Cortex of kidney (tissue), 1 donor: ENCODE measurements at places on chromosomes 6 and 20.

- DNase-seq: no peak
These were observed 24.4 kb upstream of the ID1 start for GRCh38 chr20:31580706-31581105.

DNA sequence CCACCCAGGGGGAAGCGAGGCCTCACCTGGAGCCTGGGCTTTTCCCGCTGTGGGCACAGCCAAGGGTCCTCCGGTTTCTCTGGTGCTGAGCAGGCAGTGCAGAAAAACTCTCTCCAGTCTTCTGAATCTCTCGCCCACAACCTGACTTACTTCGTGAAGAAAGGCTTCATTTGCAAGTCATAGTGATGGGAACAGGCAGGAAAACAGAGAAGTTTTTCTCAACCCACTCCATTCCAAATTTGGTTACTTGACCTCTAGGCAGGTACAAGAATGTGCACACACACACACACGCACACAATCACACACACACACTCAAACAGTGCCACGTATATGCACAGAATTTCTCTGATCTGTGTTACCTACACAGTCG, 524.5 kb downstream of the CD83 start:
- no peak for DNase-seq

DNA sequence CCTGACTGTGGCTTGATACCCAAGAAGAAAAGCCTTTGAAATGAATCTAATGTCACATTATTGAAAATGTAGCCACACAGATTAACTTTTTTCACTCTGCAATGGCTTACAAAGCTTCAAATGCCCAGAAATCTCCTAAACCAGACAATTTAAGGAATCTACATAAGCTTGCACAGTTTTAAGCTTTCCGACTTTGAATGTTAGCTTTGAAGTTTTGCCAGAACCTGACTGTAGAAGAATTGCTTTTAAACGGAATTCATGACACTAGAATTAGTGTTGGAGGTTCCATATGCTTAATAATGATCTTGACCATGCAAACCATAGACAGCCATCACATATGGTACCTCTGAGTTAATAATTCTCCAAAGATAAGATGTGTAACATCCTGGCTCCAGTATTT, 798.5 kb upstream of the EPHA7 start:
- no peak for DNase-seq

DNA sequence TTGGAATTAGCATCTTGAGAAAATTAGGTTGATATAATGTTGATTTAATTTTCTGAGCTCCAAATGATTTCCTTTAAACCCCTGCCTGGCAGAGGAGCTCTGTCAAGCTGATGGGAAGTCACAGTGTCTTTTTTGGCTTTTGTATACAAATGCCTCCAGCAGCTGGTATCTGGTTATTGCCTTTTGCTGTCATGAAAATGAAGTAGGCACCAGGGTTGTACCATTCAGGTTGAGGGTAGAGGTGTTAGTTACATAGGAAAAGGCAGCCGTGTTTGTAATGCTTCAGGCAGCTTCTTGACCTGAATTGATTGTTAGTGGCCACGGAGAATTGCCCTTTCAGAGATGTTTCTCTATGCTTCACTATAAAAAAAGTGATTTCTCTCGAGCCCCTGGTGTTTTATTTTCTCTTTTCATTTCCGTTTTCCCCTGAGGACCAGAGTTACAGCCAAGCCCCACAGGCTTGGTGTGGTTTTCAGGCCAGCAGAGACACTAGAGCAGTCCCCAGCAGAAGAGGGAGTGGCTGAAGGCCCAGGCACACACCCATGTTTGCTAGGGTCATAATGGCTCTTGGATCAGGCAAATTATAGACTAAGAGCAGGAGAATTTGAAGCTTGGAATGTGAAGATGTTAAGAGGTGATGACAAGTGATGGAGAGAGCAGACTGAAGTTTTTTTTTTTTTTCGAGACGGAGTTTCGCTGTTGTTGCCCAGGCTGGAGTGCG, 21.6 kb downstream of the CMTR1 start:
- no peak for DNase-seq

DNA sequence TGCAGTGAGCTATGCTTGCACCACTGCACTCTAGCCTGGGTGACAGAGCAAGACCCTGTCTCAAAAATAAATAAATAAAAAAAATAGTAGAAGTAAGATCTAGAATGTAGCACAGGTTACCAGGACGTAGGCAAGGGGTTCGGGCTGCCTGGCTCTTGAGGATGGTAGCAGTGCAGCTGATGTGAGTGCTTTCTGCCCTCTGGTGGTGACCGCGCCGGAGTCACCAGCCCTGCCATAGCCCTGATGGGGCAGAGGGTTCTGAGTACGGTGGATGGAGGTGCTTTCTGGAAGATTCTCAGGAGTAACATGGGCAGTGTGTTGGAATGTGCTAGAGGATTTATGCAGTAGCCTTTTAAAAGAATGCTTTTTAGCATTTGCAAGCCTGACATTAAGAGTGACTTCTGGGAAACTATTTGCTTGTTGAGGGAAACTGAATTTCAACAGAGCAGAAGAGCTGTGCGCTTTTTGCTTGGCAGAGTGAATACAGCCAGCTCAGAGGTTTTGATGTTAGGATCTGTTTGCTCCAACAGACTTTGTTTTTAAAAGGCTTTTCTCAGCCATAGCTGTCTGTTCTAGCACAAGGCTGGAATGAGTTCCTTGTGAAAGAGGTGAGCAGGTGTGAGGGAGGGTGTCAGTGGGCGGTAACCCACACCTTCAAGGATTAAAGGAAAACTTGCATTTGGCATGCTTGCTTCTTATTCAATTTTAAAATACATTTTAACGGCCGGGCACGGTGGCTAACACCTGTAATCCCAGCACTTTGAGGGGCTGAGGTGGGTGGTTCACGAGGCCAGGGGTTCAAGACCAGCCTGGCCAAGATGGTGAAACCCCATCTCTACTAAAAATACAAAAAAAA, 65.9 kb downstream of the PTPN1 start:
- no peak for DNase-seq

GRCh38 chr20:51494241-51495110, 48.0 kb downstream of the NFATC2 start:
- no peak for DNase-seq

DNA sequence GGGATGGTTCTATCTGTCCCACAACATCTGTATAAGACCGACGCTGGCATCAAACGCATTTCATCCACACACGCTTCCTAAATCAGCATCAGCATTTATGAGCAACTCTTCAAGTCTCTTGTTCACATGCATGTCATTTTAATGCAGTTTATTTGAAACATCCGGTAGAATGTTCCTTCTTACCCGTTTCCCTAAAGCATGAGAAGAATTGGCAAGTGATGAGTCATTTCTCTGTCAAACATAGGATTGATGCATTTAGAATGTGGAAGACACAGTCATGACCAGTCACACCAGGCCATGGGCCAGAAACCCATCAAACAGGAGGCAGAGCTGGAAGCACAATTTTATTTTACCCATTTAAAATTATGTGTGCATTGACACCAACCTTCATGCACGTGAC, 122.8 kb downstream of the UST start:
- no peak for DNase-seq

DNA sequence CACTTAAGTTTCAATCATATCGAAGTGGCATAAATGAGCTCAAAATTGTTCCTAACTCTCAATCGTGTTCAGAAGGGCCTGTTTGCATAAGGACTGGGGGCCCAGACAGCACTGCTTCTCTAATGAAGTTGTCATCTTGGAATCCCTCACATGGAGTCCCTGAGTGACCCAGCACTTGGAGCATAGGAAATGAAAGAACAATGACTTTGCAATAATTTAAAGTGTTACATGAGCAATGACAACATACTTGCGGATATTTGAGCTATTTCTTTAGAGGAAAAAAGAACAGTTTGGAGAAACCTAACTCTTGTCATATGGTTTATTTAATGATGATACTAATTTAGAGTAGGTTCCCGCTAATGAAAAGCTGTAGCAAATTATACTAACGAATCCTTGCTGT, 239.9 kb downstream of the TSHZ2 start:
- no peak for DNase-seq

DNA sequence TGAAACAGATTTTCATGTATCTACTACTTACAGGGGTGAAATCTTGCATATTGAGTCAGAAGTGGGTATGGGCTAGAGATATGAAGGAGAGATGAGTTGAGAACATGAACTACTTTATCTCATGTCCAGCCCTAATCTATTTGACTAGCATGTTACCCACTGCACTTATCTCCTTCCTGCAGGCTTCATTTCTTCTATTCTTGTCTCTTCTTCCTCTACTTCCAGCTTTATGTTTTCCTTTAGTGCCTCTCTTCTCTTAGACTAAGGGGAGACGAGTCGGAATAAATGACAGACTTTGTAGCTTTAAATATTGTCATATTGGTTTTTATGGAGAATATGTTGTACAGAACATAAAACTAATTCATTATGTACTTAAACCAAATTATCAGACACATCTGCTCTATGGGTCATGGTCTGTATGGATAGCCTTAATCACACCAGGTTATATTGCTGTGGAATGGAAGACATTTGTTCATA, 5.3 kb downstream of the RAB32 start:
- DNase-seq: no peak

DNA sequence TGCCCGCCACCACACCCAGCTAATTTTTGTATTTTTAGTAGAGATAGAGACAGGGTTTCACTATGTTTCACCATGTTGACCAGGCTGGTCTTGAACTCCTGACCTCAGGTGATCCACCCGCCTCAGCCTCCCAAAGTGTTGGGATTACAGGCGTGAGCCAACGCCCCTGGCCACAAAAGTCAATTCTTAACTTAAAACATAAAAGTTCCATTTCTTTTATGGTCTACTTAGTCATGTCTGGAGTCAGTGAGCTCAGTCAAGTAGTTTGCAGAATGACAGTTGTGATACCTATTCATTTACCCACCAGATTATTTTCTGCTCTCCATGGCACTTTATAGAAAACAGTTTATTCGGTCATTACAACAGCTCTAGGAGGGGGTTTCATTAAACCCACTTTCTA, 103.1 kb upstream of the ESR1 start:
- DNase-seq: no peak

- DNase-seq: no peak
These were observed 595 bp downstream of the FBXO5 start for GRCh38 chr6:152981989-152982903.

GRCh38 chr20:4688305-4688704, 33.4 kb upstream of the PRND start:
- DNase-seq: no peak
